Activated gamma-delta T cell (primary cell): ENCODE measurements at places on chromosomes 4 and X.

GRCh38 chr4:79473439-79473724 is 65.4 kb upstream of the GK2 start:
- DNase-seq = no peak

- no peak for DNase-seq
Measured at GRCh38 chrX:19579485-19579884, 64.2 kb upstream of the MAP3K15 start.

DNA sequence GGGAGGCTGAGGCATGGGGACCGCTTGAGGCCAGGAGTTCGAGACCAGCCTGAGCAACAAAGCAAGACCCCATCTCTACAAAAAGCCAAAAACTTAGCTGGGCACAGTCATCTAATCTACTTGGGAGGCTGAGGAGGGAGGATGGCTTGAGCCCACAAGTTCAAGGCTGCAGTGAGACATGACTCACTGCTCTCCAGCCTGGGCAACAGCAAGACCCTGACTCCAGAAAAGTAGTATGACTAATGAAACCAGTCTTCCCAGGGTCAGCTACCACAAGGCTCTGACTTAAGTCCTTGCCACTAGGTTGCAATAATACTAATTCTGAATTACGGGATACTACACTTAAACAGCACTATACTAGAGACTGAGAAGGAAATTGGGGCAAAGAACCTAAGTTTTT is 33.1 kb downstream of the ERVMER34-1 start:
- DNase-seq = no peak

DNA sequence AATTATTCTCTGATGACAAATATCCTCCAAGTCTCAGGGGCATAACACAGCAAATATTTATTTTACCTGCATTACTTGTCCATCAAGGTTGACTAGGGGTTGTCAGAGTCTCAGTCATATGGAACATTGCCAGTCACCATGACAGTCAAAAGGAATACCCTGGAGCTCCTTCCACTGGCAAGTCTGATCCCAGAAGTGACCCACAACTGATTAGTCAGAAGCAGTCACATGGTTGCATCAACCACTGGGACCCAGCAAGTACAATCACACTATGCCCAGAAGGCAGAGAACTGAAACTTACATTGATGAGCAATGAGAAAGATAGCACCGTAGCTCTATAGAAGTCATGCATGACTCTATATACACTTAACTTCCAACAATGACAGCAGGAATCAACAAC is 41.9 kb upstream of the SOD3 start:
- DNase-seq = no peak

DNA sequence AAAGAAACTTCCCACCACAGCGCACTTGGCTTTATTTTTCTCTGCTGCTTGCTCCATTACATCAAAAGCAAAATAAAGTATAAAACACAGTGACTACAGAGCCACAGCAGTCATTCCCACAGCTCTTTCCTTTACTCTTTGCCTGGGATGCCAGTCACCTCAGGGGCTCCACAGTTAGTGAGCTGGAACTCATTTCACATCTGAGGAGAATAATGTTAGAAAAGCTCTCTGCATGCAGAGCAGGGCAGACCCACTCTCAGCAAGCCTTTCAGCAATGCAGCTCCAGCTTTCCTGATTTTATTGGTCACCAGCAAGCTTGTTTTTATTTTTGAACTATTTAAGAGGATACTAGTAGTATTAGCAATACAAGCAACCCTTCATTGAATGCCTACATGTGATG is 13.8 kb downstream of the GRXCR1 start:
- no peak for DNase-seq

DNA sequence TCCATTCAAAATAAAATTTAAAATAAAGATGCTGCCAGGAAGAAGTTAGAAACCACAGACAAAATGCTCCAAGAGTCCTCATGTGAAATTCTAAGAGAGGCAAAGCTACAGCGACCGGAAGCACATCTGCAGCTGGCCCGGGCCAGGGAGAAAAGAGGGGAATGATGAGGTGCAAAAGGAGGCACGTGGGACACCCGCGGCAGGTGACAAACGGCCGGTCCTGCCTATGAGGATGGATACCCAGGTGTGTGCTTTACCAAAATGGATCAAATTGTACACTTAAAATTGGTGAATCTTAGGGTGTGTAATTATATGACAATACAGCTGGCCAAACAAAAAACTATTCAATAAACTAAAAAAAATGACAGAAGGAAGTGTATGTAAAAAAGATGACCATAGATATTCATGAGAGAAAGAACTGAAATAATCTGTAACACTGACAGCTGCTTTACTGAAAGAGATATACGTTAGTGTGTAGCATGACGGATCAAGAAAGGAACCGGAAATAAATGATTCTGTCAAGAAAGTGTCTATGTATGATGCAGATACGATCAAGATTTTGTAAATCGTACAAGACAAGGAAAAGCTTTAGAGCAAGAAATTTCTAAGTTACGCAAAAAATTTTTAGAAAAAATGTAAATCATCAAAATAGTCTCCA is 29.5 kb downstream of the PPP2R3B start:
- no peak for DNase-seq

DNA sequence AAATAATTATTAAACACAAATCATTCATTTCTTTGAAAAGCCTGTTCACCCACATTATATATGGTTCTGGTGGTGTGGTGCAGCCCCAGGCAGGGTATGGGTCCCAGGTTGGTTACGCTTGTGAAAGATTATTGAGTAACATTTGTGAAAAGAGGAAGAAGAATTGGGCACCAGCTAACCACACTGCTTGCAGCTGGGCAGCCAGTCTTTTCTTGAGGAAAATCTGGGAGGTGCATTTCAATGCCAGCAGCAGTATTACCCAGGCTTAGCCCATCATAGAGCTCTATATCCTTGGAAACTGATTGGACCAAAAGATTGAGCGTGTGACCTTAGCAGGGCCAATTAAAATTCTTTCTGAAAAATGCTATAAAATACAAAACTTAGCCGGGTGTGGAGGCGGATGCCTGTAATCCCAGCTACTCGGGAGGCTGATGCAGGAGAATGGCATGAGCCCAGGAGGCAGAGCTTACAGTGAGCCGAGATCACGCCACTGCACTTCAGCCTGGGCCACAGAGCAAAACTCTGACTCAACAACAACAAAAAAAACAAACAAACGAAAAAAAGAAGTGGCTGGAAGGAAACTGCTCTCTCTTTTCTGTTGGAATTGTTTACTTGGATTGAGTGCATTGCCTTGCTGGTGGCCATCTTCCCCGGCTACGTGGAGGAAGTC is 9.7 kb upstream of the PLAC8 start:
- no peak for DNase-seq

DNA sequence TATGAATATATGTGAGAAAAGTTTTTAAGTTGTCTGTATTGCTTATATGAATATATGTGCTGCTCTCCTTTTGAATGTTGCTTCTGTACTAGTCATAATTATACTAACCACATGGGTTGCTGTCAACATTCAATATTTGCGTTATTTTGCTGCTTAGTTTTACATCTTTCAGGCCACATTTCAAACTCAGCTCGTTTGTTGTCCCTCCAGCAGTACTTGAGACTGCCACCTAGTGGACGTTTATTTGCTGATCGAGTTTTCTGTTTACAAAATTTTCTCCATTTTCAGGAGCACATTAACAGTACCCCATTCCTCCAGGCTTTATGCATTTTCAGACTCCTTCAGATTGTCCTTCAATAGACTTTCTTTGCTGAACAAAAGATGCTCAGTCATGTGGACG is 75.8 kb downstream of the NUDT11 start:
- DNase-seq = no peak

GRCh38 chr4:21655031-21655430 is 293.5 kb downstream of the KCNIP4 start:
- DNase-seq = no peak

GRCh38 chrX:110021258-110022022 is 18.5 kb downstream of the TMEM164 start:
- DNase-seq = no peak

- DNase-seq = no peak
Measured at GRCh38 chr4:153174821-153175567, 29.2 kb upstream of the TRIM2 start.

DNA sequence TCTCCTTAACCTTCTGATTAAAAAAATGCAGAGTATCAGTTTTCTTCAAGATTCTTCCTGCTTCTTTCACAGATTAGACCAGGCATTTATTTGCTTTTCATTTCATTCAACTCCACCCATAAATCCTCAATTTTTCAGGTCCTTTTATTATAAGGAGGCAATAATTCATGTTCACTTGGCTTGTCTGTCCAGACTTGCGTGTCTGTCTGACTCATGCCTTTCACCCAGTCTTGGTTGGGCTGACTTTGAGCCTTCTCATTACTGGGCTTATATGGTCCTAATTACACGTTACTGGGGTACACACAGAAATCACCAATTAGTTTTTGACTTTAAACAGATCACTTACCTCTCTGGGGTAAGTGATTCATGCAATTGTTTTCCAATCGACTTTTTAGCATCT is 48.8 kb upstream of the GALNT7 start:
- no peak for DNase-seq
